ENCODE measurements at places on chromosomes 13 and 19. TPM values are rescaled to one million over a fixed set of nuclear protein-coding genes. Genes with fewer than 3 reads are reported as not detected.

The ZIK1 gene
- 19.9 TPM for total RNA-seq

The SNRPD2 gene
- total RNA-seq: 479 TPM

The ZNF430 gene
- 11.5 TPM for total RNA-seq

The FFAR2 gene
- 0.46 TPM for total RNA-seq

The ZNF560 gene
- not detected for total RNA-seq

The WDR88 gene
- total RNA-seq: not detected

The SELENOV gene
- total RNA-seq: 2.9 TPM

The PDX1 gene
- 0.59 TPM for total RNA-seq

The RCBTB1 gene
- 41.2 TPM for total RNA-seq

The CD33 gene
- total RNA-seq: 21.7 TPM

The CADM4 gene
- total RNA-seq: 21.1 TPM

The RNF17 gene
- total RNA-seq: not detected

The ZNF585A gene
- 11.0 TPM for total RNA-seq

The SBK2 gene
- 0.69 TPM for total RNA-seq

The ZNF723 gene
- not detected for total RNA-seq

The CGB7 gene
- total RNA-seq: not detected

The NLRP11 gene
- not detected for total RNA-seq

The ADAT3 gene
- total RNA-seq: 10.5 TPM

The ZNF433 gene
- 0.21 TPM for total RNA-seq

The FOXA3 gene
- 1.1 TPM for total RNA-seq

The IGSF23 gene
- total RNA-seq: not detected

The MAST1 gene
- total RNA-seq: 4.1 TPM

The ZFP14 gene
- 13.9 TPM for total RNA-seq

The MEX3D gene
- total RNA-seq: 73.4 TPM

The ZNF615 gene
- total RNA-seq: 13.5 TPM

The SLC7A9 gene
- total RNA-seq: 0.46 TPM

The ZNF649 gene
- 17.2 TPM for total RNA-seq

The HIPK4 gene
- total RNA-seq: not detected

Measured in endothelial cell (in vitro differentiated cells).